Kidney (tissue), 22 donors: ENCODE measurements at places on chromosomes 3 and 15.

DNA sequence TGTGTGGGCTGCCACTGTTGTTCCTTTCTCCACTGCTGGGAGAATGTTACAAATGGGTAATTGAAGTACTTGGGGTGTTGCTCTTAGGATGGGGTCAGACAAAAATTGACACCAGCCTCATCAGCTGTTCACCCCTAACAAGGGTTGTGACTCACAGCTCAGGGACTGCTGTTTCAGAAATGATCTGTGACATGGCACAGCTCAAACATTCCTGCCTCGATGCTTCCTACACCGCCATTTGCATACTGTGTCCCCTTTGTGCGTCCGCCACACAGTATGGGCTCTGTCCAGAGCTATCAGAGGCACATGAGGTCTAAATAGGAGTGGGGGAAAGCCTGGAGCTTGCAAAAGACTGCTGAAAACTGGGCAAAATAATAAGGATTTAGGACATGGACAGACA lies 43.9 kb downstream of the CCNL1 start:
- H3K4me3 ChIP-seq, result no peak overlapping the region
- no peak for DNase-seq
- no peaks in the 10 kb centered on the region for H3K27me3 ChIP-seq
- H3K36me3 ChIP-seq, result no peaks in the 10 kb centered on the region
- no peak overlapping the region for H3K27ac ChIP-seq

DNA sequence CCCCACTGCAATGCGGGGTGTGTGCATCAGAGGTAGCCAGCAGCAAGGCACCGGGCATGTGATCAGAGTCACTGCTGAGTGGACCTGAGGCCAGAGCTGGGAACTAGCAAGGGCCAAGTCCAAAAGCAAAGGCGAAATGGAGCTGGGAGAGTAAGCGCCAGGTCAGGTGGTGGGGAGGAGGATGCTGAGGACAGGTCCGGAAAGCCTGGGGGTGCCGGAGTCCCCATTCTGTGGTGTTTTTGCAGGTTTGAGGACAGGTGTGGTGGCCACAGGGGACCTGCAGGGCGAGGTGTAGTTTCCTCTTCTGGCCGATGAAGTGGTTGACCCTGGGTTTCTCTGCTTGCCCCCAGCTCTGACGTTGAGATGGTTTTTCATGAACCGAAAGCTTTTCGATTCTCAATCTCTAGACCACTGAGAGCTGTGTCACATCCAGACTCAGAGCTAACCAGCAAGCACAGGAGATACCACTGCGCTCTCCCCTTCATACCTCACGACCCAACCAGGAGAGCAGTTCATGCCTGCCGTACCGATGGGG lies 35.0 kb upstream of the HES1 start:
- DNase-seq, result no peak
- H3K36me3 ChIP-seq, result no peaks in the 10 kb centered on the region
- no peaks in the 10 kb centered on the region for H3K27me3 ChIP-seq

DNA sequence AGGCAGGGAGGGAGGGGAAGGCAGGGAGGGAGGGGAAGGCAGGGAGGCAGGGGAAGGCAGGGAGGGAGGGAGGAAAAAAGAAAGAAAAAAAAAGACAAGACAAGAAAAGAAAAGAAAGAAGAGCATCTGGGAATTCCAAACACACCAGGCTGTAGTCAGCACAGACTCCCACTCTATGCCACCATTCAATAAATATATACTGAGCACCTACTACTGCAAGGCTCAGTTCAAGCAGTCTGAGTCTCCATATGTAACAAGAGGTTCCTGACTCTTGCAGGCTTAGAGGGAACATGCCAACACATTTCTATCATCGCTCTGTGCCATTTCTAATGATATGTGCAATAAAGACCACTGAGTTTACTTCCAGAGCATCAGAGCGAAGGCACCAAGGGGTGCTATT lies 47.7 kb downstream of the ANXA2 start:
- H3K27me3 ChIP-seq, result no peaks in the 10 kb centered on the region
- no peak for DNase-seq
- no peak overlapping the region for H3K27ac ChIP-seq

DNA sequence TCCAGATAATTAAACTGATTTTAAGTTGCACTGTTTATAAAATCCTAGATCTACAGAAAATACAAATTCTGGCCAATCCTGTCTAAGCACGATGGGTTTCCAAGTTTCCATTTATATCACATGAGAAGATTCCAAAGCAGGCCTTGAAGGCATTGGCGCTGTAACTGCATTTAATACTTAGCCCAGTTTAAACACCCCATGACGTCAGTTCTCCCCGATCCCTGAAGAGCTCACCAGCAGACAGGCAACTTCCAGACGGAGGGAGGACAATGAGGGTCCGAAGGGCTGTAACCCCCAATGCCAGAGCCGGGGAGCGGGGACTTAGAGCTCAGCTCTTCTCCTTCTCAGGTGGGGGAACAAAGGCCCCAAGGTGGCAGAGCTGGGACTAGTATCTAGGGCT lies 117.3 kb downstream of the XXYLT1 start:
- H3K27ac ChIP-seq, result no peak overlapping the region
- no peaks in the 10 kb centered on the region for H3K27me3 ChIP-seq
- H3K36me3 ChIP-seq, result no peaks in the 10 kb centered on the region
- DNase-seq, result no peak
- peaks cover 9% of the 10 kb centered on the region for H3K4me1 ChIP-seq

DNA sequence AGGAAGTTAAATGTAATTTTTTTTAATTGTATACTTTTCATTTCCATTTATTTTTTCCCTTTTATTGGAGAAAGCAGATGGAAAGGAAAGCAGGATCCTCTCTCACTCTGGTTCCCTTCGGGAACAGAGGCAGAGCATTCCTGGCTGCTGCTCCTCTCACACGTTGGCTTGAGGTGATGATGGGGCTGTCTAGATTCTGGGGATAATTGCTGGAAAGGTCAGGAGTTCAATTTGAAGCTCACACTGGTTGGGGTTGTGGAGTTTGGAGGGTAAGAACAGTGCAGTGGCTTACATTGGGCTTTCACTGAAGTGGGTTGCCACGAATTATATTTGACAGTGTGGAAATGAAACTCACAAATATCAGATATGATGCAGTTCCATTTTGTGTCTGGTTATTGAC lies 57.6 kb downstream of the RARB start:
- H3K4me3 ChIP-seq, result no peak overlapping the region
- no peaks in the 10 kb centered on the region for H3K27me3 ChIP-seq
- no peaks in the 10 kb centered on the region for H3K36me3 ChIP-seq
- peaks cover 4% of the 10 kb centered on the region for H3K4me1 ChIP-seq

GRCh38 chr3:110736332-110736731 lies 335.3 kb upstream of the NECTIN3 start:
- no peaks in the 10 kb centered on the region for H3K27me3 ChIP-seq
- no peaks in the 10 kb centered on the region for H3K4me1 ChIP-seq
- no peak overlapping the region for H3K4me3 ChIP-seq
- H3K36me3 ChIP-seq, result no peaks in the 10 kb centered on the region
- DNase-seq, result no peak
